AG04449 (cell line): ENCODE measurements at places on chromosomes 4 and X.

DNA sequence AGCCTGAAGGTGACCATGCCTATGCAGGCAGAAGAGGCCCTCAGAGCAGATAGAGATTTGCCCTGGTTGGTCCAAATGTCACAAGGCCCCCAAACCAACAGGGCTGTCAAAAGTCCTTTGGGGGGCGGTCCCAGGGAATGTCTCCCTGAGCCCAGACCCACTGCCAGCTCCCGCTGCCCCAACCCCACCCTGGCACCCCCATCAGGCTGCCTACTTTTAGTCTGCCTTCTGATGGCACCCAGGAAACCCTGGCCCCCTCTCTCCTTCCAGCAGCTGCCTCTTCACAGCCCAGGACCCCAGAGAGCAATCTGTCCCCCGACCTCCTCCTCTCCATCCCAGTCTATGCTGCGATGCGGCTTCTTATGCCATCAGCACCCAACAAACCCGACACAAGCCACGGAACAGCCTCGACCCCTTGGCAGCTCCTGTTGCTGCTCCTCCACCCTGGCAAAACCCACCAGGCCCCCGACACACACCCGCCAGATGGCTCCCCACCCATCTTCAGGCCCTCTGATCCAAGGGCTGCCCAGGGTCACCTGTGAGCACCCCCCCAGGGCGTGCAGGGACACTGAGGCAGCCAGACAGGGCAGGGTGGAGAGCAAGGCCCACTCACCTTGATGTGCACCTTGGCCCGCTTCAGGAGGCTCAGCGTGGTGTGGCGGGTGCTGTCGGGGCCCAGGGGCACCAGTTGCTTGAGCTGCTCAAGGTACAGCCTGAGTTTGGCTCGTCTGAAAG lies 9.9 kb downstream of the MXD4 start:
- no peak for DNase-seq

GRCh38 chr4:17702641-17703040 lies 78.8 kb downstream of the FAM184B start:
- no peak for DNase-seq

- DNase-seq: no peak
These were observed 166.8 kb downstream of the COL4A6 start for GRCh38 chrX:108271397-108271787.

- DNase-seq: no peak
These were observed 570.9 kb downstream of the ADGRL3 start for GRCh38 chr4:61771056-61771455.

- DNase-seq: no peak
These were observed 7.9 kb upstream of the PTPN13 start for GRCh38 chr4:86586160-86586572.

DNA sequence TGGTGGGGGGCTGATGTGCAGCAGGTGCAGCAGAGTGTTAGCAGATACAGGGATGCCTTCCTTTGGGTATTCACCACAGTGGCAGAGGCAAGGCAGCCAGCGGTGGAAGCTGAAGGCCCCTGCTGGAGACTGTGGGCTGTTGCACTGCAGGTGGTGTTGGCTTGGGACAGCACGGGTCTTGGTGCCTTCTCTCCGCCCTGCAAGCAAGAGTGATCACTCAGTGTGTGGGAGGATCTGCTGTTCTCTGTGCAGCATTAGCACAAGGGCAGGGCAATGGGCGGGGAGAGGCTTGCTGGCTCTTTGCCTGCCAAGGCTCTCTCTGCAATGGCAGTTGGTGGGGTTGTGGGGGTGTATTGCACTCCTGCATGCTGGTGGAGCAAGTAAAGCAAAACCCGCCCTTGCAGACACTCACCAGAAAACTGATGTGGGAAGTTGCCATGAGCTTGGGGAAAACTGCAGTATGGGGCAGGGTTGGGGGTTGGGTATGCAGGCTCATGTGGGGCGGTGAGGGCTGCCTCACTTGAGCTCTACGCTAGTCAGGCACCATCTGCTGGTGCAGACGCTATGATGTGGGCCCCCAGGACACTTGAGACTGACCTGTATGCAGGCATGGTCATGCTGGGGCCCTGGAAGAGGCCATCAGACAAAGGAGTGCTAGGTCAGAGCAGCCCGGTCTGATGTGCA lies 820.8 kb upstream of the GRIA3 start:
- no peak for DNase-seq

DNA sequence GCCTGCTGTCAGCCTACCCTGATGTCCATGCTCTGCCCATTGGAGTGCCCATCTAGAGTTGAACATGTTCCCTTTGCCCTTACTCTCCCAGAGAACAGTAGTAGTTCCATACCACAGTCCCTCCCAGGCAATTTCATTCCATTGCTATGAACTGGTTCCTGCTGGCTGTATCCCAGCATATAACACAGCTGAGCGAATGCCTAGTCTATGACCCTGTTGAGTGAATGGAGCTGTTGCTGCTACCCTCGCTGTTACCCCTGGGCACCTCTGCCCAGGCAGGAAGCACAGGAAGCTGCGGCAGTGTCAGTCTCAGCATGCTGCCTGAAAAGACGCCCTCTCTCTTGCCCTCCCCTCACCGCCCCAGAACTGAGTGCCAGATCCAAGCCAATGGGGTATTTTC lies 73.3 kb downstream of the SOX3 start:
- DNase-seq: no peak

DNA sequence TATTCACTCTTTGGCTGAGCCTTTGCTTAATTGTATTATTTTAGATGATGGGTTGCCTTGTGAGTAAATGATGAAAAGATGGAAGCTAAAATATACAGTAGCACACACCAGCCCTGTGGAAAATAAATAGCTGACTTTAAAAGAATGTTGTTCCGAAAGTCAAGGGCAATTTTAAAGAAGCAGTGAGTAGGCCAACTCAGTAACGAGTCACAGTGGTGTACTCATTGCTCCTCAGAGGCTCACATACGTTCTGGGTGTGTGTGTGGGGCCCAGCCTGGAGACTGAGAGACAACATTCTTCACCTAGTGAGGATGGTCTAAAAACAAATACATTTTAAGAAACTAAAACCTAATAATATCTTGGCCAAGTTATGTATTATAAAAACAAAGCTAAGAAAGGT lies 640.3 kb downstream of the TRIML1 start:
- DNase-seq: no peak

DNA sequence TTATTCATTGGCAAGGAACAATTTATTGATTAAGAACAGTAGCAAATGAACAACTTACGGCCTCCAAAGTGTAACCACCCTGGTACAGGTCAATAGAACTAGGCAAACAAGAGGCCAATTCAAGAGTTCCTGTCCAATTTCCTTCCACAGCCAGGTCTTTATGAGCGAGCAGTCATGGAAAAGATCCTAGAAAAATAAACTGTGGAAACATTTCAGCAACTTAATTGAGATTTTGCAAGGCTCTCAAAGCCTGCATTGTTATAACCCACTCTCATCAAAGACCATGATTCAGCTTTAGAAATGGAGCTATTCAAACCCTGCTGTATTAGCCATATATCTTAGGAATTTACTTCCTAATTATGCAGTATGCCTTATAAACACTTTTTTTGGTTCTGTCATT lies 43.6 kb downstream of the UNC5C start:
- DNase-seq: no peak

GRCh38 chr4:173415092-173415491 lies 16.2 kb upstream of the SCRG1 start:
- DNase-seq: no peak

GRCh38 chrX:28787206-28787605 lies 200.0 kb downstream of the IL1RAPL1 start:
- DNase-seq: no peak

DNA sequence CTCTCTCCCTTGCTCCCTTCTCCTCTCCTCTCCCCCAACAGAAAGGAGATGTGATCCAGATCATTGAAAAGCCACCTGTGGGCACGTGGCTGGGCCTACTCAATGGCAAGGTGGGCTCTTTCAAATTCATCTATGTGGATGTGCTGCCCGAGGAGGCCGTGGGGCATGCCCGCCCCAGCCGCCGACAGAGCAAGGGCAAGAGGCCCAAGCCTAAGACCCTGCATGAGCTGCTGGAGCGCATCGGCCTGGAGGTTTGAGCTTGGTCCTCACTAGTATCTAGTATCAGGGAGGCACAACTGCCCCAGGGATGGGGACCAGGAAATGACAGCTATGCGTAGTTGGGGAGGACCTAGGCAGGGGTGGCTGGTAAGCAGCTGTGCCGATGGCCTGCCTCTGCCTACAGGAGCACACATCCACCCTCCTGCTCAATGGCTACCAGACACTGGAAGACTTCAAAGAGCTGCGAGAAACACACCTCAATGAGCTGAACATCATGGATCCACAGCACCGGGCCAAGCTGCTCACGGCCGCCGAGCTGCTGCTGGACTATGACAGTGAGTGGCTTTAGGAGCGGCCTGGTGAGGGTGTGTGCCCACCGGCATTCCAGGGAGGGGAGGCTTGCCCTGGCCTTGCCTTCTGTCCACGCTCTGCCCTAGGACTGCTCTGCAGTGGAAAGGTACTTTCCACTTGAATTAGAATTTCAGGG lies 13.0 kb downstream of the SASH3 start:
- DNase-seq: no peak

- DNase-seq: no peak
These were observed 1608.8 kb upstream of the PCDH10 start for GRCh38 chr4:131540256-131540655.

DNA sequence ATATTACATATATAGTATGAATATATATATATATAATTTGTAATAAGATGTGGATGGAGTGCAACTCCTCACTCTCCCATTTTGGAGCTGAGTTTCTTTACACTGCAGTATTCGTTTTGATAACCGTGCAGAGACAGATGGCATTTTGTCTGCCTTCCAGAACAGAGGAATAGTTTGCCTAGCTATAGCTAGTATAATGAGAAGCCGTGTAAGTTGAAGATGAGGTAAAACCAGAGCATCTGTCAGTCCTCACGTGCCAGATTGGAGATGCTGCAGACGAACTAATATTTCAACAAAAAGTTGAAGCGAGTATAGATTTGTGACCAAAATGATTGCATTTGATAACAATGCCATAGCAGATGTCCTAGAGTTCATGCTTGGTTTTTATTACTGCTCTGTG lies 180.6 kb downstream of the FMR1NB start:
- no peak for DNase-seq

DNA sequence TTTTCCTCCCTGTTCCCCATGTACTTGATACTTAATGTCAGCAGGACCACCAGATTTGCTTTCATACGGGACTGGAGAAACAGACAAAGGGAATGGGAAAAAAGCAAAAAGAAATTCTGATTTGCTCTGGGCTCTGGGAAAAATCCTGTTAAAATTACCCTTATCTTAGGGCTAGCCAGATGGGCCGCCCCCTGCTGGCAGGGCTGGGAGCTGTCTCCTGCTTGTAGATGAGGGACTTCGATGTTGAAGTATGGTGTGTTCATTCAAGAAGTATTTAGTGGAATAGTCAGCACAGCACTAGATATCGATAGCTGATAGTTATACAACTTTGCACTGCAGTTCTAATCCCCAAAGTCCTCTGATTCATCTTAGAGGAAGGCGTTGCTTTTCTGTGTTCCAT lies 45.8 kb downstream of the BCORL1 start:
- no peak for DNase-seq

DNA sequence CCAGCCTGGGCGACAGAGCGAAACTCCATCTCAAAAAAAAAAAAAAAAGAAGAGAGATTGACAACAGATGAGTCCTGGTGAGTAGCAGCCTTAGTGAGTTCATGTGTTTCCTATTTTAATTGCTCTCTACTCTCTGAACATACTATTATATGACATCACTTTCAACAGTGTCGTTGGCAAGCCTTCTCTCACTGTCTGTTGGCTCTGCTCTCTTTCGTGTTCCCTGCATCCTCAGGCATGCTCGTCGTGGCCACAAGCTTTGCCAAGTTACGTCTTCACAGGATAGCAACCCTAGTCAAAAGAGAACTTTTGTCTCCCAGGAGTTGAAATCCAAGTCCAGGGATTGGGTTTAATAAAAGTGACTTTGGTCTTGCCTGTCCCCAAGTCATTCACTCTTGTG lies 117.1 kb upstream of the EGFL6 start:
- DNase-seq: no peak

DNA sequence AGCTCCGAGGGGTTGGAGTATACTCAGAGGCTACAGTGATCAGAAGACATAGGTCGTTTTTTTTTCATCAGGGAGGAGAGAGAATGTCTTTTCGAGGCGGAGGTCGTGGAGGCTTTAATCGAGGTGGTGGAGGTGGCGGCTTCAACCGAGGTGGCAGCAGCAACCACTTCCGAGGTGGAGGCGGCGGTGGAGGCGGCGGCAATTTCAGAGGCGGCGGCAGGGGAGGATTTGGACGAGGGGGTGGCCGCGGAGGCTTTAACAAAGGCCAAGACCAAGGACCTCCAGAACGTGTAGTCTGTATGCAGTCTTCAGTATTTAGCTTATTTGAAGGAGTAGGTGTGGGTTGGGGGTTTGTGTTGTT lies 500 bp downstream of the GAR1 start:
- DNase-seq: no peak

- DNase-seq: no peak
These were observed 45.1 kb downstream of the VSIG4 start for GRCh38 chrX:65994519-65995506.

DNA sequence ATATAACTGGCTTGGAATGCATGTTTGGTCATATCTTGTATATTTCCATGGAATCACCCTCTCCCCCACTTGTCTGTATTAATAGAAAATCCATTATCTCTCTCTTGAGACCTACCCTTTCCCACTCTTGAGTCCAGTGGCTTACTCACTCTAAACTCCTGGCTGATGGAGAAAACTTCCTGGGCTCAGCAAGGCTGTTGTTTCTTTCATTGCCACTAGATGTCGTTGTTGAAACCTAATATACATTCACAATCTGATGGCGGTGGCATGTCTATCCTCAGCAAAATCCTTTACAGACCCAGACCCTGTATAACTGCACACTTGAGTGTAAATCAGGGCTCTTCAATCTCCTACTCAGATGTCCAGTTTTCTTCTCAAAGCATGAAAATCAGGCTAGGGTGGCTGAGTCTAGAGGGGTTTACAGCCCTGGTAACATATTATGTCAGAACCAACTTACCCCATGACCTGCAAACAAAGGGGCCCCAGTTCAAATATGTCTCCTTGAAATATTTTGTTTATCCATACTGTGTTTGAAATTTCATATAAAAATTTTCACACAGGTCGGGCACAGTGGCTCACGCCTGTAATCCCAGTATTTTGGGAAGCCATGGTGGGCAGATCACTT lies 70.0 kb upstream of the FAM241A start:
- DNase-seq: no peak

DNA sequence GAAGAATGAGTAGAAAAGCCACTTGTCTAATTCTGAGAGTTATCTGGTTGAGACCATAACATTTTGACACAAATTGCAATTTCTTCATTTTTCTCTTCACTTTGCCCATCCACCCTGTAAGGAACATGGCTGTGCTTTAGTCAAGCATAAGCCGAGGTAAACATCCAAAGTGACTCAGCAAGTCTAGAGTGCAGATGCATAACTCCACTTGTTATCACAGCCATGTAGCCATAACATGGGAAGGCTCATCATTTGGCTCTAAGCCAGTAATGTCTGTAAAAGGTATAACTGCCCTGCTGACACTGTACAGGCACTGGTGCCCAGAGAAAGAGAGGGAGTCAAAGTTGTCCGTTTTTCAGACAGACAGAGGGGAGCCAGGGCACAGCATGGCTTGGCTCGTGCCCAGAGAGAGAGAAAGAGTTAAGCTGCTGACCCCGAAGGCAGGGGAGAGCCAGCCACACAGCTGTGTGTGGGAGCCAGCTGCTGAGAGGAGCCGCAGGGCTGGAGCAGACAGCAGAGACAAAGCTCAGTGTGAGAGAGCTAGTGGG lies 76.9 kb upstream of the EXOC1L start:
- no peak for DNase-seq
